ENCODE measurements at places on chromosomes 2 and 18.

GRCh38 chr2:147356157-147356556, 488.7 kb upstream of the ACVR2A start:
- no peak for DNase-seq

- no peak for DNase-seq
Observed at GRCh38 chr18:11667578-11667977, 21.5 kb upstream of the GNAL start.

DNA sequence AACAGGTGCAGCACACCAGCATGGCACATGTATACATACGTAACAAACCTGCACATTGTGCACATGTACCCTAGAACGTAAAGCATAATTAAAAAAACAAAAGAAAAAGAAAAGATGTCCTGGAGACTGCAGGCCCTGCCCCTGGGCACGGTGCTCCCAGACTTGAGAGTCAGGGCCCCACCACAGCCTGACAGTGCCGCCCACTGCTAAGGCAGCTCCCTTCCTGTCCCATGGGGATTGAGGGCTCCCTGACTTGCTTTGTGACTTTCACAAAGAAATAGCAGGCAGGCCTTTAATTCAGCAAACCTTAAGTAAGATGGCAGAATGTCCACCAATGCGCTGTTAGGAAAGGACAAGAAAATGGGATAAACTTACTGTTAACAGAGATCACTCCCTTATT, 116.8 kb downstream of the NDUFA10 start:
- no peak for DNase-seq

DNA sequence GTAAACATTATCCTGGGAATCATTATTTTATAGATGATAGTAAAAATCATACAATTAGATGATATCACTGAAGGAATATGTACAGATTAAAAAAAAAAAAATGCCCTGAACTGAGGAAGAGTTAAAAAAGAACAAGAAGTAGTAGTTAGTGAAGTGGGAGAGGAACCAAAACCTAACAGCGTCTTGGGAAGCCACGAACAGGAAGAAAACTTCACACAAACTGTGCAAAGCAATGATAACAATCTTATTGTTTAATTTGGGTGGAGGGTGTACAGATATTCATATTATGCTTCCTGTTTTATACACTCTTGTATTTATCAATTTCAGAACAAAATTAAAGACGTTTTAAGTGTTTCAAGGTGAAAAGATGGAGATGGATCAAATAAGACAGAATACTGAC, 3.5 kb downstream of the HEATR5B start:
- DNase-seq, result no peak

DNA sequence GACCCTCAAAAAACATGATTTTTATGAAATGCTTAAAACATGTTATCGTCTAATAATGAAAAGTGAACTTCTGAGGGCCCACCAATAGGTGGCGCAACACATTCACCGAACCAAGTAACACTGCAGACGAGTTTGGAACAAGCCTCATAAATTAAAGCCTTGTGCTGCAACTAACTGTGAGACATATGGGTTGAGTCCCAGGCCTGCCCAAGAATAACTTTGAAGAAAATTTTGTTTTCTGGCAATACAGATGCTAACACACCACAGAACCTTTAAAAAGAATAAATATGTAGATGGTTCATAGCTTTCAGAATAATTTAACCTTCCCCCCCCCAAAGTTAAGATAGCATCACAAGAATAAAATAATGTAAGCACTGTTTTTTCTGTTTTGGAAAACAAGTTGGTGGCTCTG, 285.9 kb downstream of the RNF144A start:
- no peak for DNase-seq

- DNase-seq, result no peak
Observed at GRCh38 chr2:120770641-120771040, 35.0 kb downstream of the GLI2 start.

DNA sequence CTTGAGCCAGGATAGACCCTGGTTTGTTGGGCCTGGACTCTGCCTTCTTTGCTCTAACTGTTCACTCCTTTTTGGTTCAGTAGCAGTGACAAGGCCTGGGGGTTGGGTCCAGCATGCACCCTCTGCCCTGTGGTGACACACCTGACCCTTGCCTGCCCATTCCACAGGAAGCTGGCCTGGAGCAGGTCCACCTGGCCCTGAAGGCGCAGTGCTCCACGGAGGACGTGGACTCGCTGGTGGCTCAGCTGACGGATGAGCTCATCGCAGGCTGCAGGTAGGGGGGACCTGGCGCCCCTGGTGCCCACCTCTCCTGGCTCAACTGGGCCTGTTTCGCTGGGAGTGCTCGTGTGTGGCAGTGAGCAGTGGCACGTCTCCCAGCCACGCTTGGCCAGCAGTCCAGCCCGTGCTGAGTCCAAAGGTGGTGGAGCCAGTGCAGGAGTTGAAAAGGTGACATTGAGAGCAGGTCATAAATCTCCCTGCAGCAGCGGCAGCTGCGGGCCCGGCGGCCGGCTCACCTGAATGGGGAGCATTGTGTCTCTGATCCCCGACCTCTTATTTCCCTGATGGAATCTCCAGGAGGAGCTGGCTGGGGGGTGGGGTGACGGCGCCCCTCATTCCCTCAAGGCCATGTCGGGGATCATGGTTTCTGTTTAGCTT, 102.6 kb downstream of the DYSF start:
- no peak for DNase-seq

GRCh38 chr2:102632380-102633175, 13.2 kb downstream of the SLC9A2 start:
- no peak for DNase-seq

DNA sequence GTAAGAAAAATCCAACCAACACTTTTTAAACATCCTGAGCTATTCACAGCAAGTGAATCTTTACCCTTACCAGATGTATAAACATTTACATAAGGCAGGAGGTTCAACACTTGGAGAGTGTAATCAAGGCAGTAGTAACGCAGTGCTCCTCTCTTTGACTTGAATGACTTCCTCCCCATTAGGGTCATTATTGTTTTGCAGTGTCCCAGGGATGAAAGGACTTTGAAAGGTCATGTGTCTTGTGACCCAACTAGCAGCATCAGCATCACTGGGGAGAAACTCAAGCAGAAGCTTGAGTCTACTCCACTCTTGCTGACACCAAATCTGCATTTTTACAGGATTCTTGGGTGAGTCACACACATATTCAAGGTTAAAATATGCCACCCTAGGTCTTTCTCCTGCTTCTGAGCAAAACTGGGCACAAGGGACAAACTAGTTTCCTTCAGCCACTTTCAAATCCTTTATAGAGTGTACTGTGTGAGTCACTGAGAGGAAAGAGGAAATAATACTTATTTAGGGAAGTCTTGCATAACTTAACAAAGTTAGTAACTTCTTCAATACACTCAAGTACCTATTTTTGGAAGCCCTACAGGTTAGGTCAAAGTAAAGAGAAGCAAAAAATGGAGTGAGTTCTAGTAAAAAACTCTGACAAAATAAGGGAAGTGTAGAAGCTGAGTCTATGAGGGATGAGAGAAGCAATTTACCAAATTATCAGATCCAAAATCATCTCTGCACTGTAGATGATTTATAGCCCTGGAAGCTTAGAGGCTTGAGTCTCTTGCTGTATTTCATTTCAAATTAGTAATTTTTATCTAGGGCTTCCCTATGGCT, 51.0 kb upstream of the EML4 start:
- DNase-seq, result no peak

- no peak for DNase-seq
Observed at GRCh38 chr2:53877556-53877955, 17.8 kb upstream of the GPR75 start.

DNA sequence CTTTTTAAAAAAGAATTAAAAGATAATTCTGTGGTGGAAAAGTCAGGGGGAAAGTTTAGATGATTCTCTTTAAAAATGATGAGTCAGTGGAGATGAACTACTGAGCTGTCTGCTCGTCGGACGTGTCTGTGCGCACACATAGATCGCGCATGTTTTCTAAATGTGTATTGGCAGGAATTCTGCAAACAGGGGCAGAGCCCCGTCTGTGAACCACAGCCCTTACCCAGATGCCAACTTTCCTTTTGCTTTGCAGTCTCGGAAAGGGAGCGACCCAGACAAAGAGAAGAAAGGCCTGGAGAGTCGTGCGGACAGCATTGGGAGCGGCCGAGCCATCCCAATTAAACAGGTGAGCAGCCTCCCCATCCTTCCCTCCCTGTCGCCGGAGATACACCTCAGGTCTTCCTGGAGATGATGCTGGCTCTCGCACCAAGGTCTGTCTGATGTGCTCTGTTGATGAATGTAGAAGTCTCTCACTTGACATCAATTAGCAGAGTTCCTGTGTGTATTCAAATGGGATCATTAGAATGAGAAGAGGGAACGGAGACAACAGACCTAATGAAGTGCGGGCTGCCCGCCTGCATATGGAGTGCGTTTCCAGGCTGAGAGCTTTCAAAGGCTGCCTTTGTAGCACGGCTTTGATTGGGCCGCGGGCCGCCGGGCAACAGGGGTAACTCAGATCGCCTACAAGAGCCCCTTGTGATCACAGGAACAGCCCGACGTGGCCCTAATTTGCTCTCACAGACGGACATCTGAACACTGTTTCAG, 313.3 kb downstream of the AGAP1 start:
- DNase-seq, result no peak

DNA sequence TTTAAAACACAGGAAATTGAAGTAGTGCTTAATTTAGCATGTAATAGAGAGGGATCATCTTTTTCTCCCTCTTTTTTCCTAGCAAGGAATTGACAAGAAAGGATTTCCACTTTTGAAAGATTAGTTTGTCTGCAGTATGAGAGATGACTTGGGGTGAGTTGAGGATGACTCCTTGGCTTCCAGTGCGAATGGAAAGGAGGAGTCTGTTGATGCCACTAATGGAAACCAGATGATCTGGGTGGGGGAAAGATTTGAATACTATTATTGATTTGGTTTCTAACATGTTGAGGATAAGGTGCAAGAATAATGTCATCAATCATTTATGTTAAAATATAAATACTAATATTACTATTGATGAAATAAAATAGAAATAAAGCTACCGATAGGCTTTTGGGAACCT, 205.4 kb downstream of the PPP1R1C start:
- no peak for DNase-seq

GRCh38 chr18:49663899-49664890, 102.3 kb downstream of the LIPG start:
- no peak for DNase-seq

- no peak for DNase-seq
Observed at GRCh38 chr2:16870491-16871076, 204.9 kb upstream of the CYRIA start.

DNA sequence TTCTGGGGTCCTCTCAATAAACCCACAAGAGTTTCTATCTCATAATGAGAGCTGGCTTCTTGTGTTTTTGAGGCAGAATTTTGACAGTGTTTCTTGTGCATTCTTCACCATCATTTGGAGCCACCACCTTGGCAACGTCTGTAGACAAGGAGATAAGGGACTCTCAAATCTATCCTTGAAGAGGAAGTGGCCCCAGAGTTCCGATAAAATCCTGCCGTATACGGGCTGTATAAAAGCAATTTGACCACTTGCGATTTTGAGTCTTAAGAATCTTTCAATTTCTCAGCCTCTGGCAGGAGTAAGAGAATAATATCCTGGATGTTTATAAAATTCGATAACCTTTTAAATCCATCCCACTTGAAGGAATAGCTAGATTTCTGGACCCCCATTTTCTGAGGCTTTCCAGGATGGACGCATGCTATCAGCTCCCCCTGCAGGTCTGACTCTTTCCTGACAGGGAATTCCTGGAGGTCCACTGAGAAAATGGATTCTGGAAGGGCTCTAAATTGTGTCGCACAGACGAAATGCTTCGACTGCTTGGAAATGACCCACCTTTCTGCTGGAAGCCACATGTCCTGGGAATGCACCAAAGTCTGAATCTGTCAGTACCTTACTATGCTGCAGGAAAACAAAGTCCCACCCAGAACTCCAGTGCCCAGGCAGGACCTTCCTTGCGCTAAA, 54.1 kb downstream of the E2F6 start:
- no peak for DNase-seq

DNA sequence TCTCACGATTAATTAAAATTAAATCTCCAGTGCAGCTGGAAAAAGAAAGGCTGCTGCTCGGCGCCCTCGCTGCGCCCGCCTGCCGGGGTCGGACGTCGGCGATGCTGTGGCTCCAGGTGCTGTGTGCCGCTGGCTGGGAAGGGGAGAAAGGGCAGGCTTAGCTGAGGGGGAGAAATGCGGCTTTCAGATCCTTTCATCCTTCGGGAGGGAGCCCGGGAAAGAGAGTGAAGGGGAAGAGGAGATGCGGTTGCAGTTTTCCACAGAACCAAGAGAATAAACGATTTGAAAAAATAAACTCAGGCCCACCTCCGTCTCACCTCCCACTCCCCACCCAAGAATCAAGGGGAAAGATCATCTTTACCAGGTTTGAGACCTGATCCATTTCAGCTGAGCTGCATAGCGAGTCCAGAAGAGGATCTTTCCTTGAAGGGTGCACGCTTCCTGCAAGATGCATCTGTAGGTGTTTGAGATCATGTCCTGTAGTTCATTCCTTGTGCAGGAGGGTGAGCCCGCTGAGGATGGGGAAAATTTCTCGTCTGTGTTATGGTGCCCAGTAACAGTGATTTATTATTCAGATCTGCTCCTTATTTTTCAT, 495 bp downstream of the TMEM169 start:
- DNase-seq, result no peak

DNA sequence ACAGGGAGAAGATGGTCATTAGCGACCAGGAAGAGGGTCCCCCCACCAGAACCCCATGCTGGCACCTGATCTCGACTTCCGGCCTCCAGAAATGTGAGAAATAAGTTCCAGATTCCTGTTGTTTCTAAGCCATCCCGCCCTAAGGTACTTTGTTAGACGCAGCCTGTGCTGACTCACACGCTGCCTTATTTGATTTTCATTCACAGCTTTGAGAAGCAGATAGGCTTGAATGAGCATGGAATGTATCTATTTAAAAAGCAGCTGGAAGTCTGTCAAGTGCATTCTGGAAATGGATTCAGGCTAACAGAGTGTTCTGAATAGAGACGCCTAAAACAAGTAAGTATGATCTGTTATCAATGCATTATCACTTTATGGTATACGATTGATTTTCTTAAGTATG, 8.3 kb upstream of the IL1R2 start:
- DNase-seq, result no peak

DNA sequence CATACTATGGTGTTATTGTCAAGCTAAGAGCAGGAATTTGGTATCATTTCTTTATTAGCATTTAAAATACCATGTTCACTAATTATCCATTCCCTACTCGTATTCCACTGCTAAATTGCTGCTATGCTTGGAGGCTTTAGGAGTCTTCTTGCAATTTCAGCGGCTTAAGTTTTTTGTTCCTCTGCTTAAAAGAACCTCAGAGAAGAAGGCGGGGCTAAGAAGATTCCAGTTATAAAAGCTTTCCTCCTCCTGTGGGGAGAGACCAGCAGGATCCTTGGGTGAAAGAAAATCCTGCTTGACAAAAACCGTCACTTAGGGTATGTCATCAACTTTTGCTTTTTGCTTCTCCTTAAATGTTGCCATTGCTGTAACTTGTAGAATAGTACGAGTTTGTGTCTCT, at the start of gene TRPM8:
Gene TRPM8 (plus strand): TSS at position 258 of the 400 bp plus-strand sequence. CDS start 9,165 bp downstream, outside the sequence.
- DNase-seq, result no peak

GRCh38 chr2:85735691-85736090, 18.1 kb upstream of the ATOH8 start:
- DNase-seq, result no peak
